ENCODE measurements at places on chromosomes 6 and 20.

GRCh38 chr20:25203871-25204320 lies 8.4 kb downstream of the ENTPD6 start:
- DNase-seq = no peak

- DNase-seq = no peak
Measured at GRCh38 chr20:56924292-56925081, 295.4 kb downstream of the TFAP2C start.

- no peak for DNase-seq
Measured at GRCh38 chr6:54959820-54960219, 113.2 kb downstream of the FAM83B start.

- DNase-seq = no peak
Measured at GRCh38 chr6:32718879-32719278, 22.3 kb upstream of the HLA-DQA2 start.

DNA sequence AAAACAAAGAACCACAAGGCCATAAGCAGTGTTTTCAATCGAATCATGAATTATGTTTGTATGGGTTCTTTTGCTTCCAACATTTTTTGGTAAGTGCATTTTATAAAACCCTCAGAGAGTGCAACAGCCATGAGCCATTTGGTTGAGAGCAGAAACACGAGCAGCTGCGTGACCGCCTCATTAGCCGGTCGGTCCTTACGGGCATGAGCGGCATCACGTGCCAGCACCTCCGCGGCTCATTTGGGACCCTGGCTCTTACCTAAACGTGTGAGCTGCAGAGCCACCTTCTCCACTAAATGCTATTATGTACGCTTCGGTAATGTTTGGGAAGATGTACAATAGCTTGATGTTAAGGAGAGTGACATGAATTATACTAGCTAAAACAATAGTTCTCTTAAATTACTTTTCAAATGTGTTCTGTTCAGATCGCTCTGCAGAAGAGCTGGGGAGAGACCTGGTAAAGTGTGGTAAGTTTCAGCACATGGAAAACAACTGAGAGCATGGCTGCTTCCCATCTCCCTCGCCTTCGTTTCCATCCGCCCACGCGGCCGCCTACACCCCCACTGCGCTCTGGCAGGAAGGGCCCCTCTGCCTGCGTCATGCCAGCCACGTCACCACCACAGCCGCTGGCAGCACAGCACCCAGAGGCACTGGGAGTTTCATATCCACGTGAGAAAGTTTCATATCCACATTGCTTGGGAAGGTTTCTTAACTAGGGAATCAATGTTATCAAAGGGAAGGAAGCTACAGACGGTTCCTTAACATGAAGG lies 23.7 kb upstream of the PDE10A start:
- no peak for DNase-seq

DNA sequence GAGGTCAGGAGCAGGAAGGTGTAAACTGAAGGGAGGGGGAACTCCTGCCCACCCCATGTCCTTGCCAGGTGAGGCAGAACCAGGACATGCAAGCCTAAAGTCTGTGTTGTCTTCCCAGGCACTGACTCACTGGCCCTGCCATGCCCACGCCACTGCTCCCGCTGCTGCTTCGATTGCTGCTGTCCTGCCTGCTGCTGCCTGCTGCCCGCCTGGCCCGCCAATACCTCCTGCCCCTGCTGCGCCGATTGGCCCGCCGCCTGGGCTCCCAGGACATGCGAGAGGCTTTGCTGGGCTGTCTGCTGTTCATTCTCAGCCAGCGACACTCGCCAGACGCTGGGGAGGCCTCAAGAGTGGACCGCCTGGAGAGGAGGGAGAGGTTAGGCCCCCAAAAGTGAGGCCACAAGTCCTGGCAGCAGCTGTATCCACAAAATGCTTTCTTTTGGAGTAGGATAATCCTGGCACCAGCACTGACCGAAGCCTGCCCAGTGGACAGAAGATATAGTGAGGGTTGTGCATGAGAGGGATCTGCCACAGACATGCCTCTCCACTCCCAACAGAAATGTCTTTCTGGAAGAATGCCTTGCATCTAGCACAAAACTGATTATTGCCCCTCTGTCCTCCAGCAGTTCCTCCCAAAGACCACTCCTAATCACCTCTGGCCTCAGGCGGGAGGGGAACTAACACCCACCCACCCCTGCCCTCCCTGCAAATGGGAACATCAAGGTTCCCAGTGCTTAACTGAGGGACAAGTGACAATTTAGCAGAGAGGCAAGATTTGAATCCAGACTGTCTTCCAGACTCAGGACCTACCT lies 812 bp downstream of the MYMX start:
- DNase-seq = no peak

- DNase-seq = no peak
Measured at GRCh38 chr6:43803783-43804549, 34.0 kb downstream of the VEGFA start.

DNA sequence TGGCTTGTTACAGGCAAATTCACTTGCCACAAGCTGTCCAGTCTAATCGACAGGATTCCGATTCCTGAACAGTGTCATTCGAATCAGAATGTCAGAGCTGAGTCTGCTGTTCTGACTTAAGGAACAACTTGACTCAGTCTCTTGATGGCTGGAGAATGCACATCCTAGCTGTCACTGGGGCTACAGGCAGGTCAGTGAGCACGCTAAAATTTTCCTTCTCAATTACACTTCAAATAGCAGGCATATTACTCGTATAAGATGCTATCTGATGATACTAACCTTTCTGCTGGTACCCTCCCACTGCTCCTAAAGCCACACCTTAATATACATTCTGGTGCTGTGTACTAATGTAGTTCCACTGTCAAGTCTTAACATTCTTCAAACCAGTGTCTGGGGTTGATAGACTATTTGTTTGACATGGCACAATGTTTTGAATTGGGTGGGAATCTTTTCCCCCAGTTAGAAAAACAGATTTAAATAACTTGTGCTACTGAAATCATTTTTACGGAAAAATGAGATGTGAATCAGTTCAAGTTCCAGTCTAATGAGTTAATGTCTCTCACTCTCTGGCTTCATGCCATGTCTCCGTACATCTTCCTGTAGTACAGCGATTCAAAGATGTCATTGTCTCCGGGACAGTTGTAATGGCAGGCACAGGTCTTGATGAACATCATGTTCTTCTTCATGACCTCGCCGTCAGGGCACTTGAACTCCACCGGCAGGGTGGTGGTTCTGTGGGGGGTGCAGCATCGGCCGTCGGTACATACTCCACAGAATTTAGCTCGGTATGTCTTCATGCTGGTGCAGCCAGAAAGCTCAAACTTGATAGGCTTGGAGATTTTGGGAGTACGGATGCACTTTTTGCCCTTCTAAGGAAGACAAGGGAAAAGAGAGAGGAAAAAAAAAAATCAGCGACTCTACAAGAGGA lies 2.2 kb downstream of the CCN2 start:
- no peak for DNase-seq

DNA sequence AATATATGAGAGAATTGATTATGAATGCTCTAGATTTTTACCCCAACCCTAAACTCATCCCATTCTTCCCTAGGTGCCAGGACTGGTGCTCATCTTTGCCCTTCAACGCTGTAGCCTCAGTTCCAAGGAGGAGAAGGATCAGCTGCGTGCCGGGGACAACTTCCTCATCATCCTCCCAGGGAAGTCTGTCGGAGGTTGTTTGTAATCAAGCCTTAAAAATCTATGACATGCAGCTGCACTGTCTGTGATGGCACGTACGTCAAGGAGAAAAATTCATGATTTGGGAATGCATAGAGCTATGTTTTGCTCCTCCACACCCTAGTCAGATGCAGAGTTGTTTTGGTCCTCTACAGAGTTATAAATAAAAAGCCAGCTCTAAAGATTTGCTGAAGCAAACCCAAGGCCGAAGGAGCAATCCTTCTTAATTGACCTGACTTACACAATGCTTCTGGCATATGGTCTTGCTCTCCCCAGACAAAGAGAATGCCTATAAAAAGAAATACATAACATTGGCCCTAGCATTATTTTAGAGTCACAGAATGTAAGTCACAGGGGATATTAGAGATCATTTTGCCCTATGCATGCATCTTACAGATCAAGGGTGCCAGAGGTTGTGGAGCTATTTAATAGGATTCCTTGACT lies 244.2 kb downstream of the HIVEP2 start:
- DNase-seq = no peak

GRCh38 chr6:133726188-133726587 lies 162.7 kb upstream of the TCF21 start:
- no peak for DNase-seq

DNA sequence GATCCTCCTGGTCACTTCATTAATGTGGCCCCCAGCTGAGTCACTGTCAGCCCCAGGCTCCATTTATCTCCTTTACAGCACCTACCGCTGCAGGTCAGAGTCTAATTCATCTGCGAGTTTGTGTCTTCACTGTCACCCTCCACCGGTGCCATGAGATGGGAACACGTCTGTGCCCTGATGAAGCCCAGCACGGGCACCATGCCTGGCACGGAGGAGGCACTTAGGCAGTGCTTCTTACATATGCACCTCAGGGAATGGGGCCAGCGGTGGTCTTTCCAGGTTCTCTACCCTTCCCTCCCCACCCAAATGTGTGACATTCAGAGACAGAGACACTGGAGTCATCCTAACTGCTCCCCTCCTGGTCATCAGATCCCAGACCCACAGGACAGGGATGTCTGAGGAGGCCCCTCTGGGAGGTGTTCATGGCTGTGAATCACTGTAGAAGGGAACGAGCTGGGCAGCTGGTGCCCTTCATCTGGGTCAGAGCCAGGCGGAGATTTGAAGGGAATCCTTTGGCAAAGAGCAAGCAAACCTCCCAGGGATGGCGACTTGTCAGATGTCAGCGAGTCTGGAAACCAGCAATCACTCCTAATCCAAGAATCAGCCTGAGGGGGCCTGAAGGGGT lies 364.6 kb downstream of the PREX1 start:
- no peak for DNase-seq

DNA sequence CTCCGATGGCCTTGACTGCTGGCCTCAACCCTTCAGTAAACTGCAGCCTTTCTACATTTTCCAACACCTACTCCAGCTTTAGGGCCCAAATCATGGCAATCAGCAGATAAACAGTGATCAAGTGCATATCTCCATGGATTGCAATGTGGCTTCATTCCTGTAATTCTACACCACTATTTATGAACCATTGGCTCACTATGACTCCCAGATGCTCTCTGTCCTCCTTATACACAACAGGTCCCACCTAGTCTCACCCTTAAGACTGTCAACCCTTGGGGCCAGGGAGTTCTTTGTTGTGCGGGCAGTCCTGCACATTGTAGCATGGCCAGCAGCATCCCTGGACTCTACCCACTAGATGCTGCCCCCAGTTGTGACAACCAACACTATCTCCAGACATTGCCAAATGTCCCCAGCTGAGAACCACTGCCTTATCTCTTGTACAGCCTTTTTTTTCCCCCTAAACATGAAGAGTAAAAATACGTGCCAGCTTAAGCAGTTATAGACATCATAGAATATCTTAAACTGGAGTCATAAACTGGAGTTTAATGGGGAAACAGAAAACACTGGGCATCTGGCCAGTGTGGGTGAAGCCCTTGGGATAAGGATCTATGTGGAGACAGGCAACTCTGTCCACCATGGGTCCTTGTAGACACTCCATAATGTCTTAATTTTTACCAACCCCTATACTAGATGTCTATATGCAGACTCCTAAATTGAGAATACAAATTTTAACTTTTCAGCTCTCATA lies 21.1 kb downstream of the MRPL14 start:
- no peak for DNase-seq

DNA sequence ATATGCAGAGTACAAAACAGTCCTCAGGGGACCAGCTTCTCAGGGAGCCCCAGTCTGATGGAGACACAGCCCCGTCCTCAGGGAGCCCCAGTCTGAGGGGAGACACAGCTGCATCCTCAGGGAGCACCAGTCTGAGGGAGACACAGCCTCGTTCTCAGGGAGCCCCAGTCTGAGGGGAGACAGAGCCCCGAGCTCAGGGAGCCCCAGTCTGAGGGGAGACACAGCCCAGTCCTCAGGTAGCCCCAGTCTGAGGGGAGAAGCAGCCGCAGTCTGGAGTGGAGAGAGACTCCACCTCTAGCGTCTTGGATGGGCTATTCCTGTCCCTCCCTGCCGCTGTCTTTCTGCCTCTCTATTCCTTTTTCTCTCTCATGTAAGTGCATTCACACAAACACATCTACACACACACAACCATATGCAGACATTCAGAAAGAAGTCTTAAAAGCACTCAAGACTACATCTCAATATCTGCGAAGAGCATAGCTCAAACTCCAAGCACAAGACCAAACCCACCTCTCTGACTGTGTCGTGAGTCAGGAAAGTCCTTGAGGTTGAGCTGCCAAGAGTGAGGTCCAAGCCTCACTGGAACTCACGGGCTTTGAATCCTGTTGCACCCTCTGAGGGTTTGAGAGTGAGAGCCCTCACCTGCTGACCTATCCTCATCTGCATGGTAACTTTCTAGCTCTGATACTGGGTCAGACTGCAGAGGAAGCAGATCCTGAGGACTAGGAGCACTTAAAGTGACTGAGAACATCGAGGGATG lies 53.1 kb upstream of the SAYSD1 start:
- DNase-seq = no peak

DNA sequence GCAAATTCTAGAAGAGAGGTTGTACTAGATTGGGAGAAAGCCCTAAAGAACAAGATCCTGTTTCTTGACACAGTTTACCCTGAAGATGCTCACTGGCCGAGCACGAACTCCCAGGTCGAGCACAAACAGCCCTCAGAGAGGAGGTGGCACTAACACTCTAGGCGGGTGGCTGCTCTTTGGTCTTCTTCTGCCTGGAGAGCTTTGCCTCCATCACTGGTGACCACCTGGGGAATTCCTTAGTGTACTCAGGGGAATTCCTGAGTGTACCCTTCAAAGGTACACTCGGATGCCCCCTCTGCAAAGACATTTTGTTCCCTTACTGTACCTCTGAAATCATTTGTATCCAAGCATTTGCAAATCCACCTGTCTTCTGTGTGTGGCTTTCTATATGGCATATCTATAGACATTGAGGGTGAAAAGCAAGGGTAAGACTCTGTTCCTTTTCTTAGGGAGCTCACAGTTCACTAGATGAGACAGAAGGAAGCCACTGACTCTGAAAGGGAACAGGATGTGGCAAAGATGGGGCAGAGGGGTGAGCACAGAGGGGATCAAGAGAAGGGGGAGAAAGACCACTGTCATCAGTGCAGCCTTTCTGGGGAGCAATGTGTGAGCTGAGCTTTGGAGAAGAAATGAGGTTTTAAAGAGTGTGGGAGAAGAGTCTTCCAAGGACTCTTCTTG lies 169.8 kb upstream of the PROKR2 start:
- DNase-seq = no peak

GRCh38 chr6:2990248-2990931 lies 9.3 kb upstream of the NQO2 start:
- peak; percentile 86 for DNase-seq

All from left renal cortex interstitium (tissue), 4 donors.